ENCODE measurements at places on chromosomes 5 and 9.
A peak's percentile ranks its signal among the peaks of the same experiment; 100 is the strongest.

- DNase-seq, result no peak
These were observed 29.1 kb downstream of the MTX3 start for GRCh38 chr5:79961716-79962574.

- DNase-seq, result peak; percentile 41
These were observed 4.4 kb downstream of the MPDZ start for GRCh38 chr9:13274886-13275641.

- DNase-seq, result peak; percentile 64
These were observed 207.7 kb downstream of the MEF2C start for GRCh38 chr5:88675168-88675707.

GRCh38 chr5:149337736-149338135 is 7.6 kb upstream of the GRPEL2 start:
- DNase-seq, result no peak

DNA sequence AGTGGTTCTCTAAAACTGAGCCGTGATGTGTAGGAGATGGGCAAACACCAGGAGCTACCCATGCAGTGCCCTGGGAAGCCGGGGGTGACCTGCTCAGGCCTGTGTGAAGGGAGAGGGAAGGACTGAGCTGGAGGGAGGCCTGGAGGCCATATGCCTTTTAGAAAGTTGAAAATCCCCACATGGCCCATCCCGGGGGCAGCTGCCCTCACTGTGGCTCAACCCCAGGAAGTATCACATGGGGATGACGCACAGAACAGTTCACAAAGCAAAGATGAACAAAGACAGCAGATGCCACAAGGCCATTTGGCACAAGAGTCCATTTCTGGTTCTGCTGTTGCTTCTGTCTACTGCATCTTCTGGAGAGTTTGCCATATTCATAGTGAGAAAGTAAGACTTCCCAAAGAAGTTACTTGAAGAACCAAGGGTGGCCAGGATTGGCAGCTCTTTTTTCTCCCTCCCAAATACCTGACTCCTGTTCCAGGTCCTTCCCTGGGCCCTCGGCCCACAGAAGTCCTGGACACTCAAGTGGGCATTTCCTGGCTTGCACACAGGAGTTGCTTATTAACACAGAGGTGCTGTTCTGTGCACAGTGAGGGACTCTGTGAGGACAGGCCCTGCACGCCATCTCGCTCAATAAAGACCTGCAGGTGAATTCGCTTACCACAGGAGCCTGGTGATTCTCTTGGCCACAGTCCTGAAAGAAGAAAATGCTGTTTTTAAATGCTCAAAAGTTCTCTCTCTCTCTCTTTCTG is 25.1 kb downstream of the ACSL6 start:
- DNase-seq, result no peak

- no peak for DNase-seq
These were observed 31.8 kb downstream of the MAP1B start for GRCh38 chr5:72138943-72139521.

- DNase-seq, result no peak
These were observed 179.6 kb upstream of the SGCD start for GRCh38 chr5:156147261-156147943.

GRCh38 chr9:38727497-38728001 is 7.6 kb upstream of the FAM240B start:
- DNase-seq, result no peak

GRCh38 chr5:124343451-124343867 is 403.0 kb downstream of the ZNF608 start:
- no peak for DNase-seq

DNA sequence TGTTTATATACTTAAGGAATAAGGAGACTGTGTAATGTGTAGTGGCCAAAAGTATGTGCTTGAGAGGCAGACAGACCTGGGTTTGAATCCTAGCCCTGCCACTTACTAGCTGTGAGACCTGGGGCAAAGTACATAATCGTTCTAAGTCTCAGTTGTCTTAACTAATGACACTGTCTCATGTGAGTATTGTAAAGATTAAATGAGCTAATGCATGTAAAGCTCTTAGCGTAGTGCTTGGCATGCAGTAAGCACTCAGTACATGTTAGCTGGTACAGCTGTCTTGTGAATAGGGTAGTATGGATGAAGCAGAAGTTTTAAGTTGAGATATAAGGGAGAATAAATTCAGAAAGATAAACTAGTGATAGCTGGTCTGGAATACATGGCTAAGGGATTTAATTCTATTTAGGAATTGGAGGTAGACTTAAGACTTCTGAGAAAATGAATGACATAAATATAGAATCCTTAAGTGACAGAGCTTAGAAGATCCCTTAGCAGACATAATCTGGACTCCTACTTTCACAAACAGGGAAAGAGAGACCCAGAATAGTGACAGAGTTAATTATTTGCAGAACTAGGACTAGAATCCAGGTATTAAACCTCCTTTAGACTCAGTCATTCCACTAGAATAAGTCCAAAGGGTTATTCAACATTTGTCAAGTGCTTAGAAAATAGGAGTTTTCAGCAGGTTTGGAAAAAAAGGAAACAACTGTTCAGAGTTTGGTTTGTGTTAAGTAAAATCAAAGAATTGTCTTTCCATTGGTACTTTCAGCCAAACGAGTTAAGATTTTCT is 13.1 kb downstream of the GPR21 start:
- DNase-seq, result no peak

DNA sequence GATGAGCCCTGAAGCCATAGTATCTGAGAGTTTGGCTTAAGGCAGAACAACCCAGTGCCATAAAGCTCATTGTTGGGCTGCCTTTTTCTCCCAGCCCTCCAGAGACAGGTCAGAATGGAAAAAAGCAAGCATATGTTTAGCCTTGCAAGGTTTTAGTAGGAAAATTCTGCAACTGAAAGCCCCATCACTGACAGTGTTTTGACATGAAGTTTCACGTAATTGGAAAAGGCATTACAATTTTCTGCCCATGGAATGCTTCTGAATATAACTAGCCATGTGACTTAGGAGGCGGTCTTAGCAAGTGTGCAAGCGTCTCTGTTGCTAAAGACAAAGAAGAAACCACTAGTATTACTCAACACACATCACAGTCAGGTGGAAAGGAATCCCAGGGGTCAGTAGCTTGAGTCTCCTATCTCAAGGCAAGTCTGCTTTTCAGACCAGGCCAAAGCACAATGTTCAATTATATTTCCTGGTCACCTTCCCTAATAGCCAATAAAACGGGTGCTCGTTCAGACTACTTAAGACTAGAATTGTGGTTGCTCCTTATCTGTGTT is 117.6 kb downstream of the CARTPT start:
- DNase-seq, result no peak

DNA sequence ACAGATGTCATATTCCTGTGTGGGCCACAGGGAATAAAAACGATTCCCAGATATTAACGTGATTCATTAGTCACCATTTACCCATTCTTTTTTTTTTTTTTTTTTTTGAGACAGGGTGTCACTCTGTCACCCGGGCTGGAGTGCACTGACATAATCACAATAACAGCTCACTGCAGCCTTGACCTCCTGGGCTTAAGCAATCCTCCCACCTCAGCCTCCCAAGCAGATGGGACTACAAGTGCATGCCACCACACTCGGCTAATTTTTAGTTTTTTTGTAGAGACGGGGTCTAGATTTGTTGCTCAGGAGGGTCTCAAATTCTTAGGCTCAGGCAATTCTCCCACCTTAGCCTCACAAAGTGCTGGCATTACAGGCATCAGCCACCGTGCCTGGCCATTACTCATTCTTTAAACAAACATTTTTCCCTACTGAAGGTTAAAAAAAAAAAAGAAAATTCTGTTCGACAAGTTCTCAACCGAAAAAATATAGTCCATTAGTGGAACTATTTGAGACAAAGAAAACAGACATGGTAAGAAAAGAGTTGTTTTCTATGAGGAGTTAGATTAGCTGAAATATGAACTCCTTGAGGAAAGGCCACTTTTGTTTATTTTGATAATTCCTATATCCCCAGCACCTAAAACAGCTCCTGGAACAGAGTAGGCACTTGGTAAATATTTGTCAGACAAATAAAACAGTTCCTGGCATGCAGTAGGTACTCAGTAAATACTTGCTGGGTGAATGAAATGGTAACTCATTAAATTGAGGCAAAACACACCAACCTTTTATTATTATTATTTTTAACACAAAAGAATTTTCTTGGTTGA is 32.1 kb upstream of the PDCL start:
- no peak for DNase-seq

DNA sequence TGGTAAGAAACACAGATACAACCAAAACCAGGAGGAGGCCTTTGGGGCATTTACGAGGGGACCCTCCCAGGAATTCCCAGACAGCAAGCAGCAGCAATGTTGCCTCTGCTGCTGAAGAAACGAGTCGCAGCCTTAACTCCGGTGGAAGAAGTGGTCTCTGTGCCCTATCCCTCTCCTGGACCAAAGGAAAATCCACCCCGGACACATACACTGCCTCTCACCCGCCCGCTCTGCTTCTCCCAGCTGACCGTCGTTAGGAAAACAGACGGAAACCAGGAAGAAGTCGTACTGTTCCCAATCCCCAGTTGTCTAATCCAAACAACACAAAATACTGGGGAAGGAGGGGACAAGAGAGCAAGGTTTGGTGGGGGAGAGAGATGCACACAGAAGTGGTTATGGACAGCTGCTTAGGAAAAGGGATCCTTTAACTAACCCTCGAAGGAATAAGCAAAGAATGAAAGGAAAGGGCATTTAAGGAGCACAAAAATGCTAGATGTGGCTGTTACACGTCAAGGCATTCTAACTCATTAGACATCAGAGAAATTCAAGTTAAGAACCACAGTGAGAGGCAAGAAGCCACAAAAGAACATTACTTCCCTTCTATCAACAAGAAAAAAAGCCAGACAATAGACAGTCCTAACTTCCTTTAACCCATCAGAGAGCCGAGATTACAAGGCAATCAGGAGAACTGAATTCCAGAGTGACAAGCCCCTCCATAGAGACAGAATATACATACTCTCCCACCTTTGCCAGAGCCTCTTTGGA is 71.9 kb downstream of the ACTL7B start:
- DNase-seq, result no peak

GRCh38 chr9:77803423-77803822 is 155.3 kb upstream of the GNA14 start:
- no peak for DNase-seq

DNA sequence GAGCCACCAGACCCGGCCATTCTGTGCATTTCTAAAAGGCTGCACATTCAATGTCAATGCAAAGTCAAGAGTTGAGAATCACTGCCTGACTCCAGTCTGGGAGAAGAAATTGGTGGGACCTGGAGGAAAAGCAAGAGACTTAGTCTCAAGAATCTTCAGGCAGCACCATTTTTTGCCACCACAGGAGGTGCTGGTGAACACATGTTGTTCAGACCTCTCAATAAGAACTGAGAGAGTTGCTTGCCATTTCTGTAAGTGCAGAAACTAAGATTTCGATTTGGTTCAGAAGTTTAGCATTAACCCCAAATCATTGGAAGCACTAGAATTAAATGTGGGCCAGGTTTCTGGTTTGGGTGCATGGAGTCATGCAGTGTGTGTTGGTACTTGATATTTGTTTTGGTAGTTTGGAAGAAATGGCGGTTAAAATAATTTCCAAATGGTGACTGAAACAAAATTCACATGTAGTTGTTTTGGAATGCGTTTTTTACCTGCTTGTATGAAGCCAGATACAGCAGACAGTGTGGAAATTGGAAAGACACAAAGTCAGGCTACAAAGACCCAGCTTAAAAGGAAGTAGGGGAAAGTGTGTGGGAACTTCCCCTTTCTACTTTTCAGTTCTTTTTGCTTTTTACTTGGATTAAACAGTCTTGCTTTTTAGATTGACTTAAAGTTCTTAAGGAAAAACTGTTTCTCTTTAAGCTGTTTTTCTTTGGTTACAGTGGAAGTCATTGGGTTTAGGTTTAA is 20.4 kb downstream of the PDE8B start:
- no peak for DNase-seq

GRCh38 chr9:16871336-16872151 is 1.1 kb upstream of the BNC2 start:
- no peak for DNase-seq

- no peak for DNase-seq
These were observed 28.9 kb downstream of the PLPP7 start for GRCh38 chr9:131318231-131319085.

DNA sequence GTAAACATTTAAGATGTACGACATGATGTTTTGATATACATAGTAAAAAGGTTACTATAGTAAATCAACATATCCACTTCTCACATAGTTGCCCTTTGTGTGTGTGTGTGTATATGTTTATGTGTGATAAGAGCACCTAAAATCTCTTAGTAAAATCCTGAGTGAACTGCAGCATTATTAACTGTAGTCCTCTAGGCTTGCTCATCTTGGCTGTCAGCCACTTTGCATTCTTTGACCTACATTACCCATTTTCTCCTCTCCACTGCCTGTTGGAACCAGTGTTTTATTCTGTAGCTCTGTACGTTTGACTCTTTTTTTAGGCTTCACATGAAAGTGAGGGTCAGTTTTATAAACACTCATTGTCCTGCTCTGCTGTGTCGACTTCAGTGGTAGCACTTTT is 24.4 kb downstream of the C5orf22 start:
- no peak for DNase-seq

GRCh38 chr9:72454871-72455491 is 66.4 kb upstream of the TMC1 start:
- no peak for DNase-seq

GRCh38 chr9:124863371-124863871 is 1.5 kb downstream of the ARPC5L start:
- DNase-seq, result no peak

GRCh38 chr9:131999692-132000551 is 79.7 kb downstream of the MED27 start:
- no peak for DNase-seq

- peak; percentile 62 for DNase-seq
These were observed 140.0 kb downstream of the PBX3 start for GRCh38 chr9:125887172-125887571.

DNA sequence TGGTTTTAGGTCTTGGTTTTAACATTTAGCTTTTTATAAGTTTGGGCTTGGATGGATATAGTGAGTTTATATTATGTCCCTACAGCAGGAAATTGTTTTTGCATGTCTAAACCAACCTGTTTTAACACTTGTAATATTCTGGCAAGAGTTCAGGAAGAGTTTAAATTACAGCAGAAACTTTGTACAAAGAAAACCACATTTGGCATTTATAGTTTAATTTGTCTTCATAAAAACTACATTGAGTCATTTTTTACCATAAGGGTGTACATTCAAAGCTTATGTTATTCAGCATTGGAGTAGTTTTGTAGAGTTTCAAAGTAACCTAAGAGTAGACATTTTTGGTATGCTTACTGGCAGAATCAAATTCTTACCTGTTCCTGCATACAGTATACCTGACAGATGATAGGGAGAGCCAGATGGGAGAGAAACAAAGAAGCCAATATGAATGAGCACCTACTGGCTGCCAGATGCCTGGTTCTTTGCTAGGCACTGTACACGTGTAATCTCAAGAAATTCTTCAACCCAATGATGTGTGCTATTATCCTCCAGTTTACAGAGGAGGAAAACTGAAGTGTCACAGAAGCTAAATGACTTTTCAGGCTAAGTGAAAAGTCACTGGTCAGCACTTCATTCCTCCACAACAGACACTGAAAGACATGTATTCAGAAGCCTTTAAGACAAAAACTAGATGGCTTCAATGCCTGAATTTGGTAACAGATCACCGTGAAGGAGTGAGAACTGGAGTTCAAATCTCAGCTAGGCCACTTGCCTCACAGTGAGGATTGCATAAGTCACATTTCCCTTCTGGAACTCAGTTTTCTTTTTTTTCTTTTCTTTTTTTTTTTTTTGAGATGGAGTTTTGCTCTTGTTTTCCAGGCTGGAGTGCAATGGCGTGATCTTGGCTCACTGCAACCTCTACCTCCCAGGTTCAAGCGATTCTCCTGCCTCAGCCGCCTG is 25.9 kb upstream of the ECM2 start:
- DNase-seq, result no peak

Measured in NCI-H2227 treated with DMSO at 0.1 percent for 48 hours (cell line).